GM12864 (cell line): ENCODE measurements at places on chromosomes 5 and 9.

DNA sequence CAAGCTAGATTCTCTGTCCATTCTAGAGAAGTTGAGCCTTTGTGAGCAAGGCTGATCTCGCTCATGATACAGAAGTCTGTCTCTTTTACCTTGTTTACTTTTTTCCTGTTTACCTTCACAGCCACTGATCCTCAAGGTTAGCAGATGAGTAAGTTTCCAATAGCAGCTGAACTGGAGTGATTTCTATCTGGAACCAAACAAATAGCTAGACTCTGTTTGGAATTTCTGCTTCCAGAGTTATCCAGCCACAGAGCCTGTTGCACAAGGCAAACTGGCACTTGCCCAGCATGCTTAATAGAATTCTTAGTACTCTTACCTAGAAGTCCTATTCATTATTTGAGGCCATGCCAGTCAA lies 12.8 kb upstream of the PANK3 start:
- DNase-seq = no peak

DNA sequence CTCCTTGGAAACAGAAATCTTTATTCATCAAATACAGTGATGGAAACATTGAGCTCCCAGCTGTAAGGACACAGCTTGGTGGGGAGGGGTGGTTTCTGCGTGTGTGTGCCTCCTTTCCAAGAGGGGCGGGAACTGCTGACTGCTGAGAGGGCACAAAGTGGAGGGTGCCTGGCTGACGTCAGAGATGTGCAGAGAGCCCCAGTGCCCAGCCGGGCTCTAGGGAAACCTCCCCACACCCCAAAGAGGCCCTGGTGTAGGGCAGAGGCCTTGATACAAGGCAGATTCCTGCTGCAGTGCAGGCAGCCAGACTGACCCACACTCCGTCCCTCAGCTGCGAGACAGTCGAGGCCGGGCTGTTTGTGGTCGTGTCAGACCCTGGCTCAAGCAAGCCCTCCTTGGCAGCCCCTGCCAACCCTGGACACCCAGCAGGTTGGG lies 191.0 kb downstream of the CACNA1B start:
- no peak for DNase-seq

DNA sequence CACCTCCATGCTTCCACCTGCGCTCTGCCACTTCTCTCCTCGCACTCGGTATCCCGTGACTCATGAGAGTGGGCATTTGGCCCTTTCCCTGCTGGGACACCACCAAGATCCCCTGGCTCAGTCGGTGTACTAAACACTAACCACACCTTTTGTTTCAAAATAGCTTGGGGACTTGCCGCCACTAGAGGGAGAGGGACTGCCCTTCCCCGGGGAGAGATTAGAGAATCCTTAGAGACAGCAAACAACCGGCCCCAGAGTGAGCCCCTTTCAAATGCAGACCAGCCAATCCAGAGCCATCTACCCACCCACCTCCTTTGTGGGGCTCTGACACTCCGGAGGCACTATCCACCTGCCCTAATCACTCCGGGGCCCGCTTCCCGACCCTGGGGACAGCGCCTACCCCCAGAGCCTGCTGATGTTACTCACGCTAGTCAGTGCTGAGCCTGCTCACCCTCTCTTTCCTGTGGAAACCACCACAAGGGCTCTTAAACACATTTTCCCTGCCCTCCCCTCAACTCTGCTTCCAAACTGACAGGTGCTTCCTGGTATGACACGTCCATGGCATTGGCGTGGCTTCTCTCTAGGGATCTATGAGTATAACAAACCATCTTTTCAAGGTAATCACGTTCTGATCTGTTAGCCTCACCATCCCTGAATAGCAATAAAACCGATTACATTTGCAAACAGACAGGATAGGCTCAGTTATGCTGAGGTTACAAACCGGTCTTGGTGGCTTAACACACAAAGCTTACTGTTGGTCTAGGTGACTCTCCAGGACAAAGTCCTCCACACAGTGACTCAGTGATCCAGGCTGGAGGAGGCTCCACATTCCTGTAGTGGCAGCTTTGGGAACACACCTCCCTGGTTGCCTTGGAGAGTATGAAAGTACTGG lies 180.1 kb upstream of the MVB12B start:
- peak; percentile 13 for DNase-seq

- DNase-seq = no peak
Measured at GRCh38 chr5:73264631-73265030, 91.6 kb downstream of the TMEM174 start.

GRCh38 chr5:98588215-98588614 lies 185.2 kb upstream of the RGMB start:
- DNase-seq = no peak

DNA sequence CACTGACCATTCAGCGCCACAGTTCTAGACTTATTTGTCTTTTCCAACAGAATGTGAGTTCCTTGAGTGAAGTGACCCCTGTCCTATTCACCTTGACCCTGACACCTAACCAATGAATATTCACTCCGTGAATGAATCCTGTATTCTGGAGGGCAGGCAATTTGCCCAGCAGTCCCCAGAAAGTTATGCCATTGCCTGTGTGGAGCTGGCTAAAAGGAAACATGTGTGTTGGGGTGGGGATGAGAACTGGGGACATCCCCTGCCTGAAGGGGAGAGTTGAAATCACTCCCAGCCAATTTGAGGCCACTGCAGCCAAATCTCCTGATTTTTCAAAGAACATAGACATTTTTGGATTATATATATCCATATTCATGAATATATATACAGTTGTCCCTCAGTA lies 199.0 kb downstream of the SLIT3 start:
- DNase-seq = no peak

DNA sequence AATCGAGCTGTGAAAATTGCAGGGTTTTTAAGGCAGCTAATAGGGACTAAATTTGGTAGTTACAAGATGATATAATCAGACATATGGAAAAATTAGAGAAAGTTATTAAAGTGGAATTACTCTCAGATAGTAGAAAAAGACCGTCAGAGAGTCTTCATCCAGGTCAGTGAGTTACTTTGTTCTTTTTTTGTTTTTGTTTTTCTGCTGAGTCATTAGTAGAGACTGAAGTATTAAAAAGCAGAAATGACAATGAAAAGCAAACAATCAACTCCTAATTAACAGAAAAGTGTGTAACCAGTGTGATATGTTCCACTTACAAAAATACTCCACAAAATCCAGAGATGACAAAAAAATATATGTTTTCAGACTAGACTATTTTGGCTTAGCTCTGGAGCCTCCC lies 480.4 kb upstream of the COX7C start:
- DNase-seq = no peak

DNA sequence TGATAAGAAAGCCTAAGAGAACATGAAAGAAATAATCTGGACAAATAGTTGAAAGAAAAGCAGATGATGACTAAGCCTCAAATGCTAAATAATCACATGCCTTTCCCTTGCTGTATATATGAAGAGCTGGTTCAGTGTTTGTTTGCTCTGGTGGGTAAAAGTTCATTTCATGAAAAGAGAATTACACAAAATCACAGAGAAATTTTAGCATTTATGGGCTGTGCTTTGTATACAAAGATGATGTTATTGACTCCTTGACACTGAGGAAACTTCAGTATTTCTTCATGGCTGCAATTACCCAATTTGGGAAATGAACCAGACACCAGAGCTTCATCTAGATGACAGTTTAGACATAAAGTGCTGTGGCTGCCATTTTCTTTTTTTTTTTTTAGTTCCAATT lies 527.2 kb downstream of the NR2F1-AS1 start:
- DNase-seq = no peak

DNA sequence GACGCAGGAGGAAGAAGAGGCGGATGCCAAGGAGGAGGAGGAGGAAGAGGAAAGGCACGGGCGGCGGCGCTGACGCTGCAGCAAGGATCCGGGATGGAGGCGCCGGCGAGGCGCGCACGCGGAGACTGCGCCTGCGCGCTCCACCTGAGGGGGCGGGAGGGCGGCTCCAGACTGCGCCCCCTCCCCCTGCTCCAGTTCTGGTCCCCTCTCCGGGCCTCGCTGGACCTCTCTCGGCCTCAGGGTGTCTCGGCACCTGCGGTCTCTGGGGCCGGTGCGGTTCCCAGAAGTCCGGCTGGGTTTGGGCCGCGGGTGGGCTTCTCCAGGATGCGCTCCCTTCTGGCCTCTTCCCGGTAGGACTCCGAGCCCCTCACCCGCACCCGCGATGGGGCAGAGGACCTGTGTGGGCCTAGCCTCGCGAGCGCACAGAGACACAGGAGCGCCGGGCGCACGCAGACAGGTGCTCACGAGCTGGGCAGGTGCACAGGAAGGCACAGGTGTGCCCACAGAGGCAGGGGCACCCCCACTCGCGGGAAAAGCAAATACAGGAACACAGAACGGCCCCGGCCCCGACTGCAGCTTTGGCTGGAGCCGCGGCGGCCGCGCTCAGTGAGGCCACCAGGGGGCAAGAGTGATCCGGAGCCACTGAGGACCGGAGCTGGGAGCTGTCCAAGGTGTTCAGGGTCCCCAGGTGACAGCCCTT lies at the start of gene NPDC1:
Gene NPDC1, minus strand, starts transcription at position 90 of the 700 bp plus-strand sequence. CDS start 188 bp downstream, outside the sequence.
- no peak for DNase-seq

GRCh38 chr5:31194468-31194813 lies 955 bp downstream of the CDH6 start:
- no peak for DNase-seq
